Stimulated activated CD4-positive, alpha-beta T cell treated with anti-CD3 and anti-CD28 coated beads, Interleukin-15, amount 100 ng/mL, for 48 hours (primary cell): ENCODE measurements at places on chromosomes 16 and 17.

GRCh38 chr17:76056882-76057281 lies 15.4 kb downstream of the SRP68 start:
- DNase-seq = no peak

DNA sequence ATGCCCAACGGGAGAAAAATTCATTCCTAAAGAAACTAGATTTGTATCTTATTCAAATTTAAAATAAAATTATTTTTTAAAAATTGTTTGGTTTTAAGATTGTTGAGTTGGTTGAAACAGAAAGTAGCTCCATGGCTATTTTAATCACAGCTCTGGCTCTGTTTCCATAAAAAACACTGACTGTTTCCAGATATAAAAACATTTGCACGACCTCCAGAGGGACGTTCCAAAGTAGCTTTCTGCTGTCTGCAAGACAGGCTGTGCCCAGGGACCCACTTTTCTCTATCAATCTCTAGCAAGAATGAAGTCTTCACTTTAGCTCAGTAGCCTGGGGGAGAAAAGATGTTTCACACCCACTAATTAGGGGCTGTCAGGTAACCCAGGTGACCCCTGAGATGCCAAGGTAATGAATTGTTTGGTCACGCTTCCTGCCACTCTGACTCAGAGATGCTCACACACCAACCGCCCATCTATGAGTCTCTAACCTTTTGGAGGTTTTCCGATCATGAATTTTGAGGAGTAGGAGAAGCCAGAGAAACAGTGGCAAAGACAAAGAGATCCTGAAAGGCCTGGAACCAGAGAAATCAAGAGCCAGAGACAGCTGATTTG lies 220.1 kb upstream of the SOX9 start:
- no peak for DNase-seq

- DNase-seq = peak; percentile 90
Observed at GRCh38 chr17:35244341-35245195, 1.7 kb downstream of the SLFN5 start.

DNA sequence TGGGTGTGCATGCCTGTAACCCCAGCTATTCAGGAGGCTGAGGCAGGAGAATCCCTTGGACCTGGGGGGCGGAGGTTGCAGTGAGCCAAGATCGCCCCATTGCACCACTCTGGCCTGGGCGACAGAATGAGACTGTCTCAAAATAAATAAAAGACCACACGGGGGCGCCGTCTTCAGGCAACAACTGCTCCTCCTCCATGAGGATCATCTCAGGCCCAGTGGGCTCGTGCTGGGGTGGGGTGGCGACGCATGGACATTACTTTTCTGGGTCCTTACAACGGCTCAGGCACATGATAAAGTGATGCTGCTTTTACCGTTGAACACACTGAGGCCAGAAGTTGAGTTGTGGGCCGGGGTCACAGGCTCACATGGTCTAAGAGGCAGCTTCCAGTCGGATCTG lies 56.2 kb downstream of the PRMT7 start:
- no peak for DNase-seq

GRCh38 chr16:88552166-88552565 lies 18.0 kb upstream of the ZC3H18 start:
- no peak for DNase-seq

DNA sequence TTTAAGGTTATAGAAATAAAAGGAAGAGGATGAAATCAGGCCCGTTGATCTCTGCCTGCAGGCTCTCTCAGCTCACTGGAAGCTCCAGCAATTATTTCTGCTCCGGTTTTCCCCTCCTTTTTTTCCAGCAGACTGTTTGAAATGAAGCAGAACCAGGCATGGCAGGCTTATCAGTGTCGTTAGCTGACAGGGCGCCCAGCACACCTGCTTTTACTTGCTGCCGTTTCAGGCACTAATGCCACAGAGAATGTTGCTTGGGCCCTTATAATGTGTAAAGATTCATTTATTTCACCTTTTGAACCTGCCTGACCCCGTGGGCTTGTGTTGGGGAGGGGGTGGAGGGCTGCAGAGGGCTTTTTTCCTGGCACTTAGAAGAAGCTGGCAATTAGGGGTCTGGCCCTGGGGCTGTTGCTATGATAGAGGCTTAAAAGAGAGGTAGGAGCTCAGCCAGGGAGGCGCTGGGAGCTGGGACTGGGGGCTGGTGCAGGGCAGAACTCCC lies 108.1 kb downstream of the IRX3 start:
- DNase-seq = no peak

GRCh38 chr16:89417352-89417751 lies 73.0 kb downstream of the ANKRD11 start:
- no peak for DNase-seq

DNA sequence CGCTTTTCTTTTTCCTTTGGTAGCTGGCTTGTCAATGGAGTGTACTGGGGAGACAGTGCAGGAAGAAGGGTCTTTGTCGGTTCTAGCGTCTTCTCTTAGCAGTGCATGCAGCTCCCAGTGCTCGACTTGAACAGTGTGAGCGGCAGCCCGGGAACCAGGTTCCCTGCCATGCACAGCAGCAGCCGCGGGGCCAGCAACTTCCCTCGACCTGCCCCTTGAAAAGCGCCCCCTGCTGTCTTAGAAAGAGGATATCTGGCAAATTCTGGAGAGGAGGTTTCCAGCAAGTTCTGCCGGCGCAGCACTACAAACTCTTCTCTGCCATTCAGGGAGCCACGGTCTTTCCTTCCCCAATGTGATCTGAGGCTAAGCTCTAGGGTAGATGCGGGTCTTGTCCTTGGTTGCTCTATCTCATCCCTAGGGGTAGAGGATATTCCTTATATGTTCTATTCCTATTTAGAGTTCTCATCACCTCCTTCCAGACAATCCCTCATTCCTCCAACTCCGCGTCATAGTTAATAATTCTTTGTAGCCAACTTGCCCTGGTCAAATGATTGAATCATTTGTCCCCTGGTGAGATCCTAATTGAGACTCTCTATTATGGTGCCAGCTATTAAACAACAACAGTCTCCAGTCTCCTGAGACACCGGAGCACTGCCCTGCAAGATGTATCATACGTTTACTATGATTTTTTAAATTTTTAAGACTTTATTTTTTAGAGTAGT lies 451.3 kb downstream of the PMP22 start:
- DNase-seq = peak; percentile 12

GRCh38 chr17:75539967-75540729 lies 14.7 kb downstream of the LLGL2 start:
- DNase-seq = no peak

DNA sequence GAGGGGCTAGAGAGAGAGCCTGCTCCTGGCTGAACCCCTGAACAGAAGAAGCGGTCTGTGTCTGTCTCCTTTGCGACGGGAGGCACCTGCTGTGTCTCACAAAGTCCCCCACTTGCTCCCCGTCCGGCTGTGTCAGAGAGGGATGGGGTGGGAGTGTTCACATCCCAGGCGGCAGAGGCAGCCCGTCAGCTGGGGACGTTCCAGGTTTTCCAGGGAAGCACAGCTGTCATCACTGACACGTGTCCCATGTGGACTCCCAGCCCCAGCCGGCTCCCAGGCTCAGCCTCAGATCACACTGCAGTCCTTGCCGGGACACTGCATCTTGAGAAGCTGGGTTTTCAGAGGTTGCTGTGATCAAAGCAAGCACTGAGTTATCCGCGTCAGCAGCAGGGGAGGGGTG lies 1.6 kb downstream of the TELO2 start:
- no peak for DNase-seq

- DNase-seq = no peak
Observed at GRCh38 chr17:80826955-80827645, 164.5 kb upstream of the CHMP6 start.

GRCh38 chr16:24117680-24118079 lies 138.5 kb upstream of the CACNG3 start:
- DNase-seq = no peak

DNA sequence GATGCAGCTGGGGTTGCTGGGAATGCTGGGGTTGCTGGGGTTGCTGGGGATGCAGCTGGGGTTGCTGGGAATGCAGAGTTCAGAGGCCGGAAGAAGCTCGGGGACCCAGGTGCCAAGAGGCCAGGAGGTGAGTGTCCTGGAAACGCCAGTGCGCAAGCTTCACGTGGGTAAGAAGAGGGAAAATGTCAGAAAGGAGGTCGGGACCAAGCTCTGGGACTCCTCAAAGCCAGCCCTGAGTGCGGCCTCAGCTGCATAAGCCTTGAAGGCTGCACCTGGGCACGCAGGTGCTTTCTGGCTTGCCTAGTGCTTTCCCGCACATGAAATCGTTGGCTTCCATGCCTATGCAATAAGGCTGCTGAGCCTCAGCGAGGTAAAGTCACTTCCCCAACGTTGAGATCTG lies 48.3 kb downstream of the PITPNM3 start:
- DNase-seq = no peak

GRCh38 chr16:9708972-9709620 lies 473.1 kb downstream of the GRIN2A start:
- DNase-seq = no peak

DNA sequence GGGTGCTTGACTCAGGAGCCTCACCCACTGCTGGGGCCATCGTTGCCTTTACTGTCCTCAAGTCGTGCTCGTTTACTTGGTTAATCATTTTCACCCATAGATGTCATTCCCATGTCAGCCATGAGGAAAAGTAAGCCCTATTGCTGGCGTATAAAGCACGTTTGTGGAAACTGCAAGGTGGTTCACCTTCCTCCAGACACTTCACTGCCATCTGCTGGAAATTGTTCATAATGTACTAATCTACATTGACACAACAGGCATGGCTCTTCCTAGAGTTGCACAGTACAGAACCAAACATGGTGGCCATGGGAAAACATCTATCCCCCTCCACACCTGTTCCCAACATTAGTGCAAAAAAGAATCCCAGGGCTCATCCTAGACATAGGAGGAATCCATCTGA lies 116.6 kb downstream of the ZNF18 start:
- DNase-seq = no peak

- no peak for DNase-seq
Observed at GRCh38 chr17:78716292-78716691, 65.8 kb downstream of the CYTH1 start.

- DNase-seq = no peak
Observed at GRCh38 chr16:13436641-13437412, 483.1 kb upstream of the ERCC4 start.

DNA sequence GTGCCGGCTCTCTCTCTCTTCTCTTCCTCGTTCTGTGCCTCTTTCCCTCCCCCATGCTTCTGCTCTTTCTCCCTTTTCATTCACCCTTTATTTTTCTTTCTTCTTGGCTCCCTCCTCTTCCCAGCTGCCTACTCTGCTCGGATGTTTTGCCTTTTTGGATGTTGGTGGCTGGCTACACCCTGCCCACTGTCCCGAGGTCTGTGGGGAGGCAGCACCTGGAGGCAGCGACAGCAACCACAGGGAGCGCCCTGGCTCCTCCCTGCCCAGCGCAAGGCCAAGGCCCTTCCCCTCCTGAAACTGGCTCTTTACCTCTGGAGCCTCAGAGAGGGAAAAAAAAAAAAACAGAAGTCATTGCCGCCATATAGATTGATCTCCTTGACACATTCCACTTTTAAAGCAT lies 20.0 kb downstream of the CLUAP1 start:
- DNase-seq = no peak

- no peak for DNase-seq
Observed at GRCh38 chr16:84841787-84842300, 22.1 kb downstream of the CRISPLD2 start.

GRCh38 chr17:76599694-76600460 lies 14.2 kb upstream of the ST6GALNAC2 start:
- no peak for DNase-seq

DNA sequence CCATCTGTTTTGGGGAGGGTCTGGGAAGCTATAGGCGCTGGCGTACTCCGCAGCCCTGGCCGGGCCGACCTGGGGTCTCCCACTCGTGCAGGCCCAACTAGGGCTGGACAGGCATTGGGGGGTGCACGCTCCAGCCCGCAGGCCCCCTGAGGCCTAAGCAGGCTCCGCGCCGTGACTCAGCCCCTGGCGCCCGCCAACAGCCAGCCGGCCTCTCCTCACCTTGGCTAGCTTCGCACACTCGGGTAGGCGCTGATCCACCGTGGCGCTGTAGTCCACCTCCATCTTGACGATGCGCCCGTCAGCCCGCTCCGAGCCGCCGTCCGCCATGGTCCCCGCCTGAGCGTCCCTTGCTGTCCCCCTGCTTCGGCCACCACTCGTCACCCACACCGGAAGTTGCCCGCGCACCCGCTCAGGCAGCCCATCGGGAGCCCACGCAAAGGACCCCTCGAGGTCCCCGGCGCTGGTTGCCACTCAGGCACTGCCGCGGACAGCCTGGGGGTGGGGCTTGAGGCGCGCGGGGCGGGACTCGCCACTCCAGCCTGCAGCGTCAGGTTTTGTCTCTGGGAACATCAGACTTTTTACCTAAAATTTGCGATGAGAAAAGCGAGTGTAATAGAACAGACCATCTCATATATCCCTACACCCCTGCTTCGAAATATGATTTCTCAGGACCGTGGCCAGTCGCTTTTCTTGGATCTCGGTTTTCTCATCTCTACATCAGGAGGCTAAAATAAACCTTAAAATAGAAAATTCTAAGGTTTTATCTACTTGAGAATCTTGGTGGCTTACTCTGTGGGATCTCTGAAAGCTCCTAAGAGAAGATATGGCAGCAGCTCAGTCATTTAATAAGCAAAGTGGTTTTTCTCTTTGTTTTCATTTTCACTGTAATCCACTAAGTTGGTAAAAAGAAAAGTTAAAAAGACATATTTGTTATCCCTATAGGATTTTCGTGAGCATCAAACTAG lies at the start of gene PSMD12:
Gene PSMD12, minus strand, starts transcription at position 385 of the 965 bp plus-strand sequence. Its CDS starts 58 bp downstream, at position 327.
- peak; percentile 88 for DNase-seq

DNA sequence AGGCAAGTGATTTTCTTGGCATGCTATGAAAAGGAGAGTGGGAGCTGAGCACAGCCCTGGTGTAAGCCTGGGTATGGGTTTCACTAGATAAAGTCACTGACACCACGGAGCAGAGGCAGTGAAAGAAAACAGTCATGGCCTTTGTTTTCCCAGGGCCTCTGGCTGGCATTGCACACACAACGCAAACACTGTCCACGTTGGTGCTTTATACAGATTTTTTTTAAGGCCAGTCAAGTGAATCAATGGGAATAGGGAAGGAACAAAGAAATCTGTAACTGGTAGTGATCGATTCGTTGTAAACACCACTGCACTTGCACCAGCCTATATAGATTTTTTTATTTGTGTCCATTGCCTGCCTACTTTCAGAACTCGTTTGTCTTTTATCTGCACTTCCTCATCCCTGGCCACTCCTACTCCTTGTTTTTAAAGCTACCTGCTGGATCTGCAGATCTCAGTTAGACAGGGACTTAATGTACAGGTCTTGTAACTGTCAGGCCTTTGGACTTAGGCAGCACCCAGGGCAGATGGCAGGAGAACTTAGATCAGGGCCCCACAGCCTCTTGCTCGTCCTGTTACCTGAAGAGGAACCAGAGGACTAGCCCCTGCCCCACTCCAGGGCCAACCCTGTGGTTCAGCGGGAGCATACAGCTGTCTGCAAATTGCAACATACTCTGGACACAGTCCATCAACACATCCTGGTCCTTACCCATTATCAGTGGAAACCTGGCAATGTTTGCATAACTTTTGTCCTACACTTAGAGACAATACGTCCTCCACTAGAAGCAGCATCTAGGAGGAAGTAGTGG lies 10.6 kb upstream of the TMIGD1 start:
- no peak for DNase-seq

GRCh38 chr17:81209141-81209540 lies 13.6 kb downstream of the CEP131 start:
- DNase-seq = no peak

DNA sequence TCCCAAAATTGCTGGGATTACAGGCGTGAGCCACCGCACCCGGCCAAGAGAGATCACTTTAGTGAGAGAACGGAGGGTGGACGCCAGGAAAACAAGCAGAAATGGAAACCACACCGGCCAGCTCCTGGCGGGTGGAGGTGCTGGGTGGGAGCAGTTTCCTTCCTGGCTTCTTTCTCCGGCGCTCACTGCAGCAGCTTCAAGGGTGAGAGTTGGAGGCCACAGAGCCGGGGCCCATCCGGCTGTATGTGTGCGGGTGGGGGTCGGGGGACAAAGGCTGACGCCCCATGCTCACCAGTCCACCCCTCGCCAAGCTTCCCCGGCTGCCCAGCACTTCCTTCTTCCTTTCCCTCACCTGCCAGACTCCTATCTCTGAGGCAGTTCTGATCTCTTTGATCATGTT lies 13.5 kb upstream of the BHLHA9 start:
- DNase-seq = no peak
